ENCODE measurements at places on chromosomes 1 and 21. TPM values are rescaled to one million over a fixed set of nuclear protein-coding genes. Genes with fewer than 3 reads are reported as not detected.

- no peak for DNase-seq
These were observed 28.1 kb downstream of the RCOR3 start for GRCh38 chr1:211287218-211287617.

Gene SRP9
- total RNA-seq: 177 TPM

DNA sequence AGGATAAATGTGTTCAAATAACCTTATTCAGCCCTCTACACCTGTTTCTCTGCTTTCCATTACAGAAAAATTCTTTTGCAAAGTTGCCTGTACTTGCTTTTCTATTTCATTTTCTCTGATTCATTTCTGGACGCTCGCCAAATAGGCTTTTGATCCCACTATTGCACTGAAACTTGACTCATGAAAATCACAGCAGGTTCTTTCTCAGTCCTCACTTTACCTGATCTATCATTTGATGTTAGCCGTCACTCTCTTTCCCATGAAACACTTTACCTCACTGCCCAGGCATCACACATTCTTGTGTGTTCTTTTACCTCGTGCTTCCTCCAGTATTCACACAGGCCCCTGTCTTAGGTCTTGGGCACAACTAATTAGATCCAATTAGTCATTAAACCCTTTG, 26.2 kb downstream of the HSPA13 start:
- no peak for DNase-seq

- no peak for DNase-seq
These were observed 35.8 kb downstream of the PAX7 start for GRCh38 chr1:18666317-18666920.

Gene CLEC20A
- not detected for total RNA-seq

GRCh38 chr1:101026430-101026788, 825 bp upstream of the DPH5 start:
- DNase-seq: no peak

DNA sequence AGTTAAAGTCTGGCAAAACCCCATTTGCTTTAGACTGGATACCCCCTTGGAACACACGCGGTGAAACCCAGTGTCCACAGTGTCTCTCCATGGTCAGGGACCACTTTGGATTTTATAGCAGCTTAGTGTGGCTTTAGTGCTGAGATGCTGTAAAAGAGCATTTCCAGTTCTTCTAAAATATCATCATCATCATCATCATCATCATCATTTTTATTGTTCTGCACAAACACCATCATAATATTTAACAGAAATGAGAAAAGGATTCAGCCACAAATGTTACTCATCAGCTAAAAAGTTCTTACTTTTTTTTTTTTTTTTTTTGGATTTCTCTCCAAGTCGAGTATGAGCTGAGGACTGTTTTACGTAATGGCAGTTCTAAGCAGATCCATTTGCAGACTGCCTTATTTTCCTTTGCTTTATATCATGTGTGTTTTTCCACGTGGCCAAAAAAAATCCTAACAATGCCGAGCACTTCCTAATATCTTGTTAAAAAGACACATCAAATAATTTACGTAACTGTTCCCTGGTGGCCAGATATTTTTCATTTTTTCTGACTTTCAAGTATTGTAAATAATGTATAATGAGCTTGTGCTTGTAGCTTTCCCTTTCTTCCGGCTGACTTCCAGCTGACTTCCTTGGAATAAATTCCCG, 62.8 kb downstream of the EVA1C start:
- no peak for DNase-seq

Gene ZFP69B
- total RNA-seq: 1.3 TPM

- DNase-seq: no peak
These were observed 2.3 kb downstream of the SRM start for GRCh38 chr1:11057477-11057876.

DNA sequence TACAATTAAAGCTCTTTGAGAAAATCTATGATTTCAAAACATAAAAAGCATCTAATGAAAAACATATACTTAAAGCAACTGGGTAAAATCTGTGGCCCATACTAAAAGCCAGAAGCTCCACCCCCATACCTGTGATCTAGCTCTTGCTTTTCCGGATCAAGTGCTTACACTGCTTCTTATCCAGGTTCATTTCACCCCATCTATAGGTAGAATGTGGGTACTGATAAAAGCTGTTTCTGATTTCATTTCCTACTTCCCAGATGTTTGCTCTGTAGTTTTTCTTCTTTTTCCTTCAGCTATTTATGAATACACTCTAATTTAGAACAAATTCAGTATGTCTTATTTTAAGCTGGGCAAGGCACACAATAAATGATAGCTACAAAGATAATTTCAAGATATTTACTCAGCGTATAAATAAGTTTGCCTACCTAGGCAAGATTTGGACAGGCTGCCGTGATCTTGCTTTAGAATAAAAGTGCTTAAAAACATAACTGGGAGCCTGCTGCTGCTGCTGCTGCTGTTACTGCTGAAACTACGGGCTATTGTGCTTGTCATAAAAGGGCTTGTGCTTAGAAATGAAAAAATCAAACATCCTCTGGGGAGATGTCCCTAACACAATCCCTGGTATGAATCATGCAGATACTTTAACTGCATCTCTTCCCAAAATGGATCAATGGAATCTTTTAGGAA, 2.1 kb downstream of the SIPA1L2 start:
- DNase-seq: no peak

GRCh38 chr1:183783342-183783741, 21.6 kb upstream of the RGL1 start:
- DNase-seq: no peak

Data from heart right ventricle (tissue), 16 donors.